Panc1 (cell line): ENCODE measurements at places on chromosomes 7 and 10.

DNA sequence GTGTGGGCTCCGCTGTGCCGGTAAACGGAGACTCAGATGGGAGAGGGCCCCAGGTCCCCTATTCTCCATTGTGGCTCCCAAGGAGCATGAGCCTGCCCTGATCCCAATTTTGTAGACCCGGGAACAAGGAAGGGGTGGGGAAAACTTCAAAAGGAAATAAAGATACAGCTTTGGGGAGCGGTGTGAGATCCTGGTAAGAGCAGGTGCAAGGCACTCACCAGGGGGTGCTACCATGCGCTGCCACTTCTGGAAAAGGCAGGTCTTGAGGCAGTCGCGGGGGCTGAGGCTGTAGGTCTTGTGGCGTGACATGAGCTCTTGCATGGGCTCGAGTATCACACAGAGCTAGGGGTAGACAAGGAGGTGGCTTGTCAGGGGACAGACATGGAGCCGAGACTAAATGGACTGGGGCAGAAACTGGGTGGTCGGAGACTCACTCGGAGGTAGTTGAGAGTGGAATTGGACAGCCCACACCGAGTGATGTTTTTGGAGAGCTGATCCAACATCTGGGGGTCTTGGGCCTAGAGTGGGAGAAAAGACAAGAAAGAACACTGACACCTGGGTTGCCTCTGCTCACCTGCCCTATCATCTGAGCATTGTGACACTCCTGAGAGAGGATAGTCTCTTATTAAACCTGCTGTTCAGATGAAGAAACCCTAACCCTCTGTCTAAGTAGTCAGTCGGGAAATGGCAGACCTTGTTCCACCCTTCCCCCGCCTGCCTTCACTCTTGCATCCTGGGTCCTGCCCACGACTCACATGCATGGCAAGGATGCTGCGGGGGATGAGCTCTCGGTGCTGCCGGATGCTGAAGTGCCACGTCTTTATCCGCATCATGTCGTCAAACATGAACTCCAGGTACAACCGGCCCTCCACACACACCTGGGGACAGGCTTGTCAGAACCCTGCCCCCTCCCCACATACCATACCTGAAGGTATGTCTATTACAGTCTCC, 10.7 kb downstream of the LDB1 start:
- DNase-seq, result no peak

- DNase-seq, result no peak
Observed at GRCh38 chr7:102938679-102939078, 25.9 kb downstream of the LRRC17 start.

DNA sequence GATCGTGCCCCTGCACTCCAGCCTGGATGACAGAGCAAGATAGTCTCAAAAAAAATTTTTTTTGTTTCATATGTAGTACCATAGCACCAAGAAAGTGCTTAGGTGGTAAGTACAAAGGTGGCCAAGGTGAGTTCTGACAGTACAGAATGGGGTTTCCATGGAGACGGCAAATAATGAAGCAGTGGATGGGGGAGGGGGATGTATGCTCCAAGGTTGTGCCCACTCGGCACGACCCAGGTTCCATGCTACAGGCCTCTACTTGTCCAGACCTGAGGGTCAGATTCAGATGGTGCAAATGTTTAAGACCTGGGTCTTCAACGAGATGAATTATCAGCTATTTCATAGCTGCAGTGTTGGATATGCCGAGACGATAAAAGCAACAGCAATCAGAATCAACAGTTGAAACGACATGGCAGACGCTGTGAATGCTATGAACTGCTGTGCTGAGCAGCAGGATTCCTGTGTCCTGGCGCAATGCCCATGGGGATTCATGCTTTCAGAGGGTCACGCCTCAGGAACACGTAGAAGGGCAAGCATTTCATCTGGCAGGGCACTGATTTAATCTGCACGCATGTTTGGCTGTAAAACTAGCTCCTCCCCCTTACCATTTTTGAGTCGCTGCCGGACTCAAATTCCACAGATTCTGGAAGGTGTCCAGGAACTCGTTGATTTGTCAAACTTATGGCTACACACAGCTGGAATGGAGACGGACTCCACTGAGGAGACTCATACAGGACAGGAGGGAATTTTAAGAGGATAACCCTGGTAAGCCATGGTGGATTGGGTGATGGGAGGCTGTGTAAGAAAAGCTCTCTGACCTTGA, 256.5 kb downstream of the FRMD4A start:
- peak; percentile 66 for DNase-seq

DNA sequence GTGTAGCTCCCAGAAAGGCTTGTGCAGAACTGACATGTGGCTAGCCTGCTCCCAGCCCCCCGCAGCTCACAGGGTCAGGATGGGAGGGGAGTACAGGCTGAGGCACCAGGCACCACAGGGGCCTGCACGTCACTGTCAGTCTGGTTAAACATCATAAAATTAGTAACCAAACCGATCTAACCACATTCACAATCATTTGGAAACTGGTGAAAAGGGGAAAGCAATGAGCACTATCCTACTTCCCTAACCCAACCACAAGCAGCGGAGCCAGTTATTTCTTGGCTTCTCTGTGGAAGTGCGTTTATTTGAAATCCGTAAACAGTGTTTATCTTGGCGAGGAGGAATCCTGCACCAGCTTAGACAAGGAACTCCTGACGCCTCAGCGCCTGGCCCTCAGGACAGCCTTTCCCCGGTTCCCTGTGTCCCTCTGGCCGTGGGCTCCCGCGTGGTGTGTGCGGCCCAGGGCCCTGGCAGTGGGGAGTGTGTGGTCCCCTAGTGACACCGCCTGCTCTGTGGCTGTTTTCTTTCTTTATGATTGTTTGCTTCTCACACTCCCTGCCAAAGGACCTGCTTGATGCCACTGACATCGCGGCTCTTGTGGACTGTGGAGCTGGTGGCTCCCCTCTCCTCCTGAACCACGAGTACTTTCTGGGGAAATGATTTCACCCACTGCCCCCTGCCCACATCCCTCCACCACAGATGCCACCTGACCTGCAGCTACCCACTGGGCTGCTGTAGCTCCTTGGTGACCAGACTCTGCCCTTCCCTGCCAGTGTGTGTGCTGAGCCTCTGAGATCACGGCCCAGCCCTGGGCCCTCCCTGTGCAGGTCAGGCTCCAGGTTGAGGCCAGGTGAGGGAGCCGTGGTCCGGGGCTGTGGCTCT, 38.0 kb downstream of the INPP5A start:
- DNase-seq, result peak; percentile 32

- DNase-seq, result no peak
Observed at GRCh38 chr7:100211342-100211780, 8.4 kb upstream of the PVRIG start.

- no peak for DNase-seq
Observed at GRCh38 chr10:103042129-103042528, 124.0 kb downstream of the CNNM2 start.

- DNase-seq, result no peak
Observed at GRCh38 chr7:43655584-43655983, 72.7 kb downstream of the STK17A start.

GRCh38 chr10:110491346-110491745, 6.4 kb upstream of the DUSP5 start:
- peak; percentile 38 for DNase-seq

GRCh38 chr7:92058899-92059298, 75.4 kb downstream of the CYP51A1 start:
- DNase-seq, result no peak

- no peak for DNase-seq
Observed at GRCh38 chr7:143882604-143883078, 19.3 kb downstream of the TCAF1 start.

DNA sequence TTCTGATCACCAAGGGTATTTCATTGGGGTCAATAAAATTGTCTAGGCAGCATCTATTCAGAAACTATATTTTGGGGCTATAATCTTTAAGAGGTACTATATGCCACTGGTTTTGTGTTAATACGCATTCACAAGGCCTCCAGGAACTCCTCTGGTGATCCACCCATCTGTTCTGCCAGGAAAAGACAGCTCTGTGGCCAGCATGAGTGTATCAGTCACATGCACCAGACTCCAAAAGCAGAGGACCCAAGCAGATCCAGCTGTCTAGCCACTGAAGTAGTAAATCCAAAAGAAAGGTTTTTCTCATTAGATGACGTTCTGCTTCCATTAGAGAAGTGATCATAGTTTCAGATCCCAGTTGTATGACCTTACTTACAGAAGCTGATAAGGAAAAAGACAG, 199.6 kb upstream of the CELF2 start:
- DNase-seq, result no peak

DNA sequence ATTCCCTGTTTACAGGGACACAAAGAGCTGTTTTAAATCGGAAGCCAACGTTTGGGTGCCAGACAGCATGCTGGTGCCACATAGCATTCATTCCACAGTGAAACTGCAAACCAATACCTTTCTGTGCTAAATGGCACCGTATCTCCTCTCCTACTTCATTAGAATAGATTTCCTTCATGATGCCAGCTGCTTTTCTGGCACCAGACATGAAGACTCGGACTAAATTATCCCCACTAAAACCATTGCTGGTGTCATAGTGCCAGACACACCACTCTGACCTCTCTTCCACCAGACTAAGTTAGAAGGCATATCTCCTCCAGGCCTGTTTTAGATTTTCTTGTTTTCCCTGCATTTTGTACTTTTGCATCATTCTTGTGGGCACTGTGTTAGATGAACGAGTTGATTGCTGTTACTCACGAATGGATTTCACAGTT, 155.1 kb downstream of the ETV1 start:
- DNase-seq, result no peak

DNA sequence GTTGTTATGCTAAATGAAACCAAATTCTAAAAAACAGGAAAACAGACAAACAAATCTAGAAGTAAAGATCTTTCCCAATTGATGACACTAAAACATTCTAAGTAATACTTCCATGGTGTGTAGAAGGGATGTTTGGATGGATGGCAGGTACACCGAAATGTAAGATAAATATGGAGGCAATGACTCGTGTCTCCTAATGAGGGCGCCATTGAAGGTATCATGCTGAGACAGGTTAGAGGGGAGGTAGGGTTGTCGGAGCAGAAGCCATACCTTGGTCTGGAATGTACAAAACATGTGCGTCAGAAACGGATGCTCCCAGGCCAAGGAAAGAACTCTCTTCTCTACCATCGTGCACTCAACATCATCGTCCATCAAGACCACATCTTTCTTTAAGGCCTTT, 101.4 kb downstream of the PRKCQ start:
- DNase-seq, result no peak

DNA sequence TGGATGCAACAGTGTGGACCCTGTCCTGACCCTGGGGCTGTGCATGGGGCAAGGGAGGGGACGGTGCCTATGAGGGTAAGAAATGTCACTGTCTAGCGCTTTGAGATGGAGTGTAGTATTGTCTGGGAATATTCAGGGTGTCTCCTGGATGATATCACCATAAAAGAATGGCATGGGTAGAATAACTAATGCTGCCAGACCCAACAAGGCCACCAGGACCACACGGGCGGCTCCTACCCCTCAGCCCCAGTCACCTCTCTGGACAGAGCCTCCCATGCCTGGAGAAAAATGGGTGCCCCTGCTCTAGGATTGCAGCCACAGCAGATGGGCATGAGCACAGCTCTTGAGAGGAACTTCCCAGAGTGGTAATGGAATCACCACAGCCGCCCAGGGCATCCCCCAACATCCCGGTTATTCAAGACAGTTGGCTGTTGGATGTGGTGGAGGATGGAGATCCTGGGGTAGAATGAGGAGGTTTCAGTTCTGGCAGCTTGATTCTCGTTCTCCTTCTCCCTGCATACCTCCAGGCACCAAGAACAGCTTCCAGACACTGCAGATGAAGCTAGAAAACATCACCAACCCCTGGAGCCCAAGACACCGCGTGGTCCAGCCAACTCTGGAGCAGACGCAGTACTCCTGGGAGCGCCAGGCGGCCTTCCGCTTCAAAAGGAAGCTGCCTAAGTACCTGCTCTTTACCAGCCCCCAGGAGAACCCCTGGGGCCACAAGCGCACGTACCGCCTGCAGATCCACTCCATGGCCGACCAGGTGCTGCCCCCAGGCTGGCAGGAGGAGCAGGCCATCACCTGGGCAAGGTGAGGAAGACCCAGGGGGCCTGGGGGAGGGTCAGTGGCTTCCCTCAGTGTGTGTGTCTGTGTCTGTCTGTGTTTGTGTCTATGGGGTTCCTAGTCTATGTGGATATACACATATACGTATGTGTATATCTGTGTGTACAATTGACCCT, 6.2 kb downstream of the AOC1 start:
- no peak for DNase-seq

GRCh38 chr10:124799211-124799610, 2.4 kb upstream of the ABRAXAS2 start:
- no peak for DNase-seq

- DNase-seq, result no peak
Observed at GRCh38 chr10:13402021-13402420, 53.9 kb upstream of the SEPHS1 start.

DNA sequence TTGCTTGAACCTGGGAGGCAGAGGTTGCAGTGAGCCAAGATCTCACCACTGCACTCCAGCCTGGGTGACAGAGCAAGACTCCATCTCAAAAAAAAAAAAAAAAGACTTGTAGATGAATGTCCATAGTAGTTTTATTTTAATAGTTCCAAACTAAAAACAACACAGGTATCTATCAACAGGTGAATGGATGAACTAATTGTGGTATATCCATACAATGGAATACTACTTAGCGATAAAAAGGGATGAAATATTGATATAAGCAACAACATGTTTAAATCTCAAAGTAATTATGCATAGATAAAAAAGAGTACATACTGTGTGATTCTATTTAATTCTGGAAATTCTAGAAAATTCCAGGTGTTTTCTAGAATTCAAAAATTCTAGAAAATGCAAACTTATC, 37.5 kb upstream of the MRPS16 start:
- no peak for DNase-seq

GRCh38 chr10:58795560-58795959, 282.9 kb downstream of the BICC1 start:
- DNase-seq, result no peak

DNA sequence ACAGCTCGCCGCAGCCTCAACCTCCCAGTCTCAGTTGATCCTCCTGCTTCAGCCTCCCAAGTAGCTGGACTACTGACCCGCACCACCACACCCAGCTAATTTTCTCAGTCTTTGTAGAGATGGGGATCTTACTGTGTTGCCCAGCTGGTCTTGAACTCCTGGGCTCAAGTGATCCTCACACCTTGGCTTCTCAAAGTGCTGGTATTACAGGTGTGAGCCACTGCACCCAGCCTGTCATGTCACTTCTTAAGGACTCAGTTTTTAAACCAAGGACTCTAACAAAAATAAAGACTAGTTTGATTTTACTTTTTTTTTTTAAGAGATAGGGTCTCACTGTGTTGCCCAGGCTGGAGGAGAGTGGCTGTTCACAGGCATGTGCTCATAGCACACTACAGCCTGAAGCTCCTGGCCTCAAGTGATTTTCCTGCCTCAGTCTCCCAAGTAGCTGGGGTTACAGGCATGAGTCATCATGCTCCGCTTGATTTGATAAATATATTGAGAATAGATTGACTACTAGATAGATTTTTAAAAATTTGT, 16.5 kb upstream of the PPP3CB start:
- DNase-seq, result no peak

DNA sequence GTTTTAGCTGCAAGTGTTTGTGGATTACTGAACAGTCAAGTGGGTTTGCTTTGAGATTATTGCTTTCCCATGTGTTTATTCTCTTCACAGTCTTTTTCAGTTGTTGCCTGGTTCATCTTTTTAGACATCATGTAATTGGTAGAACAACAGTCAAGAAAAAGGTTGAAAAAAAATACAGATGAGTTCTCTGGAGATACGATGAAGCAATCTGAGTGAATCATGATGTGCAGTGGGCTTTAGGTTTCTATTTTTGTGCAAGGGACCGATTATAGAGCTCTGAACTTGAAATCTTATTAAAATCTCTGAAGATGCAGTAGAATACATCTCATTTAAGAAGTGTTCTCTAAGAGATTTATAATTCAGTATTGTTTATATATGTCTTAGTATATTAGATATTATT, 145.7 kb downstream of the SDK1 start:
- no peak for DNase-seq
